ENCODE measurements at places on chromosomes 12 and 14. TPM values are rescaled to one million over a fixed set of nuclear protein-coding genes. Genes with fewer than 3 reads are reported as not detected.

- DNase-seq = no peak
These were observed 37.2 kb downstream of the EP400 start for GRCh38 chr12:131986910-131987309.

GRCh38 chr14:53027562-53027961 is 76.7 kb upstream of the FERMT2 start:
- DNase-seq = no peak

DNA sequence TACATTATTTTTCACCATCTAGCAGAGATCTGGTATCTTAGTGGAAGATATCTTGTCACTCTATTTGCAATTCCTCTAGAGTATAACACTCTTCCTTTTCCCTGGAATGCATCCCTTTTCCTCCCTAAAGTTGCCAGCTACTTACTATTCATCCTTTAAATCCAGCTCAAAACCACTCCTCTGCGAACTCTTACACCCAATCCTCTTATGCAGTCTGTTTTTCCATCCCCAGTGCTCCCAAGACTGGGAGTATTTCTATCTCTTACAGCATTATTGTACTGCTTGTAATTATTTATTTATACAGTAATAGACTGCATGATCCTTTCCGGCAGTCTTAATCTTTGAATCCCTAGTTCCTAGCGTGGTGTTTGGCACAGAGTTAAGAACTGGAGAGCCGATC is 2.9 kb upstream of the SRGAP1 start:
- DNase-seq = no peak

DNA sequence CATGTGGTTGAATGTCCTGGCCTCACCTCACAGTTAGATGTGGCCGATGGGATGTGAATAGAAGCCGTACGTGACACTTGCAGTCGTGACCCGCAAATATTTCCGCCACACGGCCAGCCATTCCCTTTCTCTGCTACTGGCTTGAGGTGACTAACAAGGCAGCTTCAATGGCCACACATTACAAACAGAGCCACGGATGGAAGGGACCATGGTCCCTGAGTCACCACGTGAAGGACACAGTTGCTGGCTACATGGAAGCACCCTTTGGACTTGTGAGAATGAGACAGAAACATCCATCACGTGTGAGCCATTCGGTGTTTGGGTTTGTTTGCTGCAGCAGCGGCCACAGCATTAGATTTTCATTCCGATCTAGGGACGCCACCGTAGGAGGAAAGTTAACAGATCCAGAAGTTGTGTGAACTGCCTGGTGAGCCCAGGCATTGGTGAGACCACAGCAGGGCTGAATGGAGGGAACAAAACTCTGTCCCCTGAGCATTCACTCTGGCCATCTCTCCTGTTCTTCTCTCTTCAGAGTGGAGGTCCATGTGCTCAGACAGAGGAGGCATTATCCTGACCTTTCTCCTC is 33.5 kb upstream of the ADGRD1 start:
- no peak for DNase-seq

GRCh38 chr12:101653503-101653902 is 43.9 kb upstream of the CHPT1 start:
- DNase-seq = no peak

DNA sequence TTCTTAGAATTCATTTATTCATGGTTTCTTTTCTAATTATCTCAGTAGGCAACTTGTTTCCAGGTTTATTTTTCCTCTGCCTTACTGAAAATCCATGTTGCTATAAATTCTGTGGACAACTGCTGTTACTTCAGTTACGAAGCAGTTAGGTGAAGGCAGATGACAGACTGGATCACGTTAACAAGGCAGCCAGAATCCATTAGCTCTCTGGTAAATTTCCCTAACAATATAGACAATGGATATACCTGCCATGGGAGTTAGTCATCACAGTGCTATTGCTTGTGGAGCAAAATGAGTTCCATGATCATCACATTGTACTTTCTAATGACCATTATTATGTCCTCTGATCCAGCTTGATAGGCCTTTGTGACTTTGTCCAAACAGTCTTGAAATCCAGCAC is 291.5 kb downstream of the NELL2 start:
- no peak for DNase-seq

DNA sequence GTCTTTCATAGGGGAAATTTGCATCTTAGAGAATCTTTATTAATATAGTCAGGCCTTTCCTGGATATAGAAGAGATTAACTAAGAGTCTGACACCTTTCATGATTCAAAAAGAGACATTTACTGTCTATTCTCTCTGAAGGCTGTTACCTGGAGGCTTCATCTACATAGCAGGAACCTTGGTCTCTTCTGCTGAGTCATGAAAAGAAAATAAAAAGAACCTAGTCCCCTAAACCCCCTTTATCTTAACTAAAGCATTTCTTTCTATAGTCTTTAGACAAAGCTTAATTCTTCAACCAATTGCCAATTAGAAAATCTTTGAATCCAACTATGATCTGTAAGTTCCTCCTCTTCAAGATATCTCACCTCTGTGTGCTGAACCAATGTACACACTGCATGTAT is 33.1 kb downstream of the RPS29 start:
- no peak for DNase-seq

GRCh38 chr12:47308672-47309071 is 228.9 kb upstream of the AMIGO2 start:
- DNase-seq = no peak

Gene LTA4H
- total RNA-seq = 112 TPM

Gene KERA
- total RNA-seq = not detected

Gene KIF21A
- total RNA-seq = 20.0 TPM

- no peak for DNase-seq
These were observed 77.4 kb upstream of the GTF2A1 start for GRCh38 chr14:81298122-81298521.

DNA sequence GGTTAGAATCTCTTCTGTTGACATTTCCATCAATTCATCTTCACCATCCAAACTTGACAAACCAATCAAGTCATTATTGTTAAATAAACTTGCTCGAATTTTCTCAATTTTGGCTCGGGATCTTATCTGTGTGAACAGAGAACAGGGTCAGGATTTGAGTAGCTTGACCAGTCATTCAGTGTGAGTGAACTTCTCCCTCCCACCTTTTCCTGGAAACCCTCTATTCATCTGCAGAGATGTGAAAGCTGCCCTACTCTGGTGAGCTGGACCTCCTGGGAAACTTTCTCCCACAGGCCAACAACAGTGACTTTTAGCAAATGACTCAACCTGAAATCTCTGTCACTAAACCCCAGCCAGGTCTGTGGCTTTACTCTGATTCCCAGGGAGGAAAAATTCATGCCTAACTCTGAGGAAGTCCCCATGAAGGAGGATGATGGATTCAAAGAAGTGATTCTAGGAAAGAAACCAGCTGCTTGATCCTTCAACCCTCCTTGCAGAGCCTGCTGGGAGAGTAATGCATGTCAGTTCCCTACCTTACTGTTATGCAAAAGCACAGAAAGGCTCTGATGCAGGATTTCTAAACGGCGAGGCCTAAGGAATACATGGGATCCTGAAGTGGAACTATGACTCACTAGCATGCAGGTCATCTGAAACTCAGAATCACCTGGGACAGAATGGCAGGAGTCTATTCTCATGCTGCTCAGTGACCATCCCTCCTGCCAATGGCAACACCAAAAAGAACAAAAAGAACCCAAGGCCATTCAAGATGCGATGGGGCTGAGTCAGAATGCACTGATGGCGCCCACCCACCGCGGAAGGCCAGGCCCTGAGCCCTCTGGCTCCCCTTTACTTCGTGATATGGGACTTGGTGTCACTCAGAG is 58.0 kb downstream of the TRAFD1 start:
- peak; percentile 27 for DNase-seq

DNA sequence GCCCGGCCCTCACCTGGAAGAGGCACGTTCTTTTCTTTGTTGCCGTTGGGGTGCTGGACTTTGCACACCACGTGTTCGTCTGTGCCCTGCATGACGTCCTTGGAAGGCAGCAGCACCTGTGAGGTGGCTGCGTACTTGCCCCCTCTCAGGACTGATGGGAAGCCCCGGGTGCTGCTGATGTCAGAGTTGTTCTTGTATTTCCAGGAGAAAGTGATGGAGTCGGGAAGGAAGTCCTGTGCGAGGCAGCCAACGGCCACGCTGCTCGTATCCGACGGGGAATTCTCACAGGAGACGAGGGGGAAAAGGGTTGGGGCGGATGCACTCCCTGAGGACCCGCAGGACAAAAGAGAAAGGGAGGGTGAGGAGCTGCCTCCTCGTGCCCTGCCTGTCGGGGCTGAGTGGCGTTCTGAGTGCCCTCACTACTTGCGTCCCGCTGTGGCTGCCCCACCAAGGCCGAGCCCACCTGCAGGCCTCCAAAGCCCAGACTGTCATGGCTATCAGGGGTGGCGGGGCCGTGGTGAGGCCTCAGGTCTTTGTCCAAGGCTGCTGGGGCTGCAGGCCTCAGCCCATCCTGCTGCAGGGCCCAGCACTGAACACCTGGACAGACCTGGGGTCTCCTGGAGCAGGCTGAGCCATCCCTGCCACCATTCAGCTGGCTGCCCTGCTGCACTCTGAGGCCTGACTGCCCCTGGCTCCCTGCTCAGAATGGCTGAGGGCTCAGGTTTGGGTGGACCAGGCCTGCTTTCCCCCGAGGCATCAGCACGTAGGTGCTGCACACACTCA is 329.7 kb downstream of the TMEM121 start:
- no peak for DNase-seq

GRCh38 chr12:45658020-45658419 is 71.5 kb upstream of the ARID2 start:
- DNase-seq = no peak

- DNase-seq = no peak
These were observed 18.5 kb upstream of the FKBP4 start for GRCh38 chr12:2776129-2776806.

GRCh38 chr14:96051231-96051630 is 12.1 kb downstream of the C14orf132 start:
- no peak for DNase-seq

DNA sequence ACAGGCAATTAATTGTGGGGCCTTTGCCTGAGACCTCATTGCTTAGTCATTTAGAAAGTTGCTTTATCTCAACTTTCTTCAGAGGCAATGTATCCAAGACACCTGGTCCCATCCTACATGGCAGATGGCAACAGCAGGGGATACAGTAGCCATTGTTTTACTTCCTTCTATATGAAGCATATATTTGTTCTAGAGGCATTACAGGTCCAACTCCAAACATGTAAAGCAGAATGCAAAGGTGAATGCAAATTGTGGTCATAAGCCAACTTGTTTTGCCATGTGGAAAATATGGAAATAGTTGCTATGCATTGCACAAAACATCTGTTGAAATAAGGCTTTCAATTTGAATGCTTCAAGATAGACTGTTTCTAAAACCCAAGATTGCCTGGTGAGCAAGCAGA is 109.8 kb upstream of the BCAT1 start:
- DNase-seq = no peak

DNA sequence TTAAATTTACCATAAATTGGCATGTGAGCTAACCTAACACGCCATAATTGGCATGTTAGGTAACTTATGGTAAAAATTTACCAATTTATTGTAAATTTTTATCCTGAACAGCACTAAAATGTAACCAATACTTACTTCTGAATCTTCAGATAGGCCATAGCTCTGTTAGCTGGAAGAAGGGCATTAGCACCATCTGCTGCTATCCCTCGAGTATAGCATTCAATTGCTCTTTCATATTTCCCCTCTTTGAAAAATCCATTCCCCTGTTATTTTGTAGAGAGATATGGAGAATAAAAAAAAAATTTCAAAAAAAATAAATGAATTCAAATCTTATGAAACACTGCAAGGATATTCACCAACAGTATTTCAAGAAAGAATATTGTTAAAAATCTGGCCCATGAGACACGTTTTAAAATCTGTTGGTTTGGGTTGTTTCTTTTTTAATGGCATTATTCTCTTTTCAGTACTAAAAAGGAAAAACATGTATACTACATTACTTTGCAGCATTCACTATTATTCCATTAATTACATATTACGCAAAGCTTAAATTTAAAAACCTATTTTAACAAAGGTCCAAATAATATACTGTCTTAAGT is 19.1 kb downstream of the RPAP3 start:
- peak; percentile 27 for DNase-seq

DNA sequence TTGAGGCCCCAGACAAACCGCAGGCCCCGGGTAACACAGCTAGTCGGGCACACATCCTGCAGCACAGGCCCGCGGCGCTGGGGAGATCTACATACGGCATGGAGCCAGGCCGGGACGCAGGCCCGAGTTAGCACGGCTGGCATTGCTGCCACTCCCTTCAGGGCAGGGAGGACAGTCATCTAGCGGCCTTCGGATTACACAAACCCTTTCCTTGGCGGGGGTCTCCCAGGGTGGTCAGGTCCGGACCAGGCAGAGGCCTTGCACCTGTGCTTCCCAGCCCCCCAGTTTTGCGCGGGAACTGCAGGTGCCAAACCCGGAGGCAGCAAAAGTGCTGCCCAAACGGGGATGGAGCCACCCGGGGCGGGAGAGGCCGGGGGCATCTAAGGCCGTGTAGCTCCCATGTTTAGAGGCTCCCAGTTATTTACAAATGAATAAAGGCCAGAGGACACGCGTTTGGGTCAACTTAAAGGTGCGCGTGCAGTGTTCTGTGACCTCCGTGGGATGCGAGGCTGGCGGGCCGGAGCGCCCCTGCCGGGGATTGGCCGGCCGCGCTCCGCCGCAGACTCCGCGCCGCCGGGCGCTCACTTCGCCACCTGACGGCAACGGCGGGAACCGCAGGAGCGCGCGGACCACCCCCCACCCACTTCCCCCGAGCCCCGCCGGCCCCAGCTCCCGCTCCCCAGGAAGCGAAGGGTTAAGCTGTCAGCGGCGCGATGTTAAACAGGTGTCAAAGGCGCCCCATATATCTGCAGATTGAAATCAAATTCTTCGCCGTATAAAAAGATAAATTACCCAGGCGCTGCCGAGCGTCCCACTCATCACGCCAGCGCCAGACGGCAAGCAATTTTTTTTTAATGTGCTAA is 18.1 kb downstream of the VSX2 start:
- DNase-seq = peak; percentile 61

DNA sequence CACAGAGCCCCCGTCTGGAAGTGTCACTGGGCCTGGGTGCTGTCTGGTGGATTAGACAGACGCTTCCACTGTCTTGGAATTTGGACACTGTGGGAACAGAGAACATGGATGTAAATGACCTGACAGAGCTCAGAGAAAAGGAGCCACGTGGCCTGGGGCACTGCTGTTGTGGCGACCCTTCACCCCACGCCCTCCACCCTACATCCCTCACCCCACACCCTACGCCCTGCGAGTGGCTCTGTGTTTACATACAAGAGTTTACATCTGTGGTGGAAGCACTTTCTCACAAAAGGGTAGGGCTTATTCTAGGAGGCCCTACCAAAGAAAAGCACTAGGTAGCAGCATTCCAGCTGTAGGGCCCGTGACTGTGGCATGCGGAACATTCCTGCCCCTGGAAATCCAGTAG is 47.7 kb downstream of the B4GALNT3 start:
- no peak for DNase-seq

- DNase-seq = no peak
These were observed 7.9 kb upstream of the WASHC3 start for GRCh38 chr12:102069707-102070106.

DNA sequence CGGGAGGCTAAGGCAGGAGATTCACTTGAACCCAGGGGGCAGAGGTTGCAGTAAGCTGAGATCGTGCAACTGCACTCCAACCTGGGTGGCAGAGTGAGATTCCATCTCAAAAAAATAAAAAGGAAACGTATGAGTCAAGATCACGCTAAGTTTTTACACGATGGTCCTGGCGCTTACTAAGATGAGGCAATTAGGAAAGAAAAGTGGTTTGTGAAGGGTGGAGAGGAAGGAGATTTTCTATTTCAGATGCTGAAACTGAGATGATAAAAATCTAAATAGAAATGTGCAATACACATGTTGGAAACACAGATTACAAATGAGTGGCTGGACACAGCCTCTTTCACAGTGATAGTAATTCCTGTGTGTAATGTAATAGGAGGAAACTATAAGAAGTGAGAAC is 63.2 kb downstream of the KDM5A start:
- no peak for DNase-seq
